Activated CD4-positive, alpha-beta T cell treated with anti-CD3 and anti-CD28 coated beads for 48 hours (primary cell): ENCODE measurements at places on chromosomes 16 and 17.

- no peak for DNase-seq
Measured at GRCh38 chr16:77689971-77690370, 32.3 kb upstream of the NUDT7 start.

DNA sequence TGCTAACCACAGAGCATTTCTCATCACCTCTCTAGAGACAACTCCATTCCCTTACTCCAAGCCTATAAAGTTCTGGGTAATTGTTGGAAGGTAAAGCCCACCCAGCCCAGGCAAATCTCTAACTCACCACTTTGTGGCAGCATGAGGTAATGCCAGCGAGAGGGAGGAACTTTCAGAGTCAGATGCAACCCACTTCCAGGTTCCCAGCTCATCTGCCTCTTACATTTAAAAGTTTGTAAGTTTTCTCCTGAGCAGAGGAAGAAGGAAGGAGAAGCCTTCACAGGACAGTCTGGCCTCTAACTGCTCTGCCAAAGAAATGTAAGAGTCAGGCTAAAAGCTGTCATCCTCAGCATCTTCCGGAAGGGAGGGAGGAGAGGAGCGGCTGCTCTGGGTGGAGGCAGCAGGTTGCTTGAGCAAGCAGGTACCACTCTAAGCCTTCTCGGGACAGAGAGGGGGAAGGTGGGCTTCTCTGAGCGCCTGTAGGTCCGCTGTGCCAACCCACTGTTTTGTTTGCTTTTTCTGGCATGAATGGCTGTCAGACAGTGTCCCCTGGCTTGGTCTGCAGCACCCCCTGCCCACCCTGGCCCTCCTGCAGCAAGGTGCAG, 1.0 kb downstream of the ZNF319 start:
- peak; percentile 47 for DNase-seq

GRCh38 chr17:12180644-12181261, 160.1 kb downstream of the MAP2K4 start:
- DNase-seq: peak; percentile 33

GRCh38 chr16:50114357-50115129, 38.6 kb upstream of the TENT4B start:
- no peak for DNase-seq

DNA sequence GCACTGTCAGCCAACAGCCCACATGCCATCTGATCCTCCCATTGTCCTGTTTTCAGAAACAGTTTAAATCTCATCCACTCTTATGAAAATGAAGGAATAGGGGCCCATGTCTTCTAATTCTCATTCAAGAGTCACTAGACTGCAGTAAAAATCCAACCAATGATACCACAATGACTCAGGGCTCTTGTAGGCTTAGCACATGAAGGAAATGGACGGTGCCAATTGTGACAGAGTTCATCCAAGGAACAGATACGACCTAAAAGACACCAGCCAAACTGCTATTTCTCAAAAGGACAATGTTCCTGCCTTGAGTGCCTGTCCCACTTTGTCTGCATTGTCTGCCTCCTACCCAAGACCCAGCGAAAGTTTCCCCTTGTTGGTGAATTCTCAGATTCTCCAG, 204.8 kb upstream of the COX10 start:
- no peak for DNase-seq

- no peak for DNase-seq
Measured at GRCh38 chr17:29469276-29469675, 79.1 kb downstream of the TAOK1 start.

DNA sequence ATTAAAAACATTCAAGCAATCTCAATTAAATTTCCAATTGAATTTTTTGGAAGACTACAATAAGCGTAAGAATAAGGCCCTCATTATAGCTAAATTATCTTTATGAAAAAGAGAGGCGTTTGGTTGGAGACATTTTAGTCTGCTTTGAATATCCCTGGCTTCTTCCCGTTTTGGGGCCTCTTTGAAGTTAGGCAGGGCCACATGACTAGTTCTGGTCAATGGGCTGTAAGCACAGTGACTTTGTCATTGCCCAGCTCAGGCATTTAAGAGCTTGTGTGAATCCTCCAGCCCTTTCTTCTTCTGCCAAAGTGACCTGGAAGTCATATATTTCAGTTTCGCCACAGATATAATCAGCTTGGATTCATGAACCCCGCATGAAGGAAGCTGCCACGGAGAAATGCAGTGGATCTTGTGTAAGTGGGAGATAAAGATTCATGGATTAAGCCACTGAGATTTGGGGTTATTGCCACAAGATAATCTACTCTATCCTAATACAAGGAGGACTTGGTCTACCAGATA, 21.7 kb upstream of the UBTF start:
- DNase-seq: no peak

- no peak for DNase-seq
Measured at GRCh38 chr17:44221862-44222111, 2.3 kb upstream of the UBTF start.

DNA sequence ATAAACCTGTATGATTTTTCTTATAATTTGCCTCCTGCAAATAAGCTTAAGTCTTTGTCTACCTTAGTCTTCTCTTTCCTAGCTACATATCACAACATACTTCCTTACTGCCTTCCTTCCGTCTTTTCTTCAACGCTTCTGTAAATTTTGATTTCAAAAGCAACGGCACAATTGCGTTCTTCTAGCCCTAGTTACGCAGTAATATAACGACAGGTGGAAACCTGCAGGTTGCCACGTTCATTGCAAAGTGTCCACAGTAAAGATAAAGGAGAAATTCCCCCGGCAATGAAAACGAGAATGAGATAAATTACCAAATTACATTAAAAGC, 546 bp upstream of the PSMD7 start:
- no peak for DNase-seq

GRCh38 chr17:40454613-40454995, 11.4 kb downstream of the IGFBP4 start:
- DNase-seq: no peak

- no peak for DNase-seq
Measured at GRCh38 chr16:21242756-21243155, 9.3 kb downstream of the ANKS4B start.

- no peak for DNase-seq
Measured at GRCh38 chr16:24854607-24855171, 8.9 kb downstream of the SLC5A11 start.

- no peak for DNase-seq
Measured at GRCh38 chr17:72409405-72410002, 288.7 kb downstream of the SOX9 start.

GRCh38 chr16:2692948-2693651, 10.8 kb downstream of the KCTD5 start:
- DNase-seq: no peak

DNA sequence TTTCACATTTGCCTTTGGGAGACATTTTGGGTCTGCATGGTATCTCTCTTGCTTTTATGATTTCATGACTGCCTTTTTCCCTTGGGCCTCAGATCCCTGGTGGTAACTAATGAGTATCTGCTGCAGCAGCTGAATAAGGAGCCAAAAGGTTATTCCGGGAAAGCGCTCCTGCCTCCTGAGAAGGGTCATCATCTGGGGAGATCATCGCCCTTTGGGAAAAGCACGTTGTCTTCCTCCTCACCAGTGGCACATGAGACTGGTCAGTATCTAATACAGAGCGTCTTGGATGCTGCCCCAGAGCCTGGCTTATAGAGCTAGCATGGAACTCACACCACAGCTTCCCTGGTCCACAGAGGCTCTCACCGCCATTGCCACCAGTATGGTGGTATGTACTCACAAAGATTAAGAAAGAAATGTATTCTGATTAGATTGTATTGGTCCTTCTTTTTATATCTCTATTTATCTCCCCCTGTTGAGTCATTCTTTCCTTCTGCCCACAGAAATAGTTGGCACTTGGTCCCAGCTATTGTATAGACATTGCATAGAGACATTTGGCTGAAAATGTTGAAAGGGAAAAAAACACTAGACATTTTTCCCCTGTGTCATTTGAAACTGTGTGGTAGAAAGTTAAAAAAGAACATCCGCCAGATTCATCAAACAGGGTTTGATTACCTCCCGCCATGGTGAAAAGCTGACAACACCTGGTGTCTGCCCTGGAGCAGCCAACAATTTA, 8.4 kb downstream of the TPPP3 start:
- no peak for DNase-seq

DNA sequence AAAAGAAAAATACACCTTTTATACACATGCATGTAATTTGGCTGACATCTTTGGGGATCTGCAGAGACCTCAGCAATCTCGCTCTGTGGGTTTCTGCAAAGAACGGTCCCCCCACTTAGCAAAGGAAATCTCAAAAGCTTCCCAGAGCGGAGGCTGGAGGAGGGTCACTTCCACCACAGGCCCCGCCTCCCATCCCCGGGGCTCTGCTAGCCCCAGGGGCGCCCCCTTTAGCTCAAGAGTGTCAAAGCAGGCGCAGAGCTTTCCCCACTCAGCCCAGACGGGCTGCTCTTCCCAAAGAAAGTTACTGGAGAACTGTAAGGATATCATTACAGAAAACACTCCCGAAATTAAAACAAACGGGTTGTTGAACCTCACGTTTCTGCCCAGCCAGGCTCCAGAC, 11.4 kb downstream of the SLC13A5 start:
- DNase-seq: peak; percentile 67

DNA sequence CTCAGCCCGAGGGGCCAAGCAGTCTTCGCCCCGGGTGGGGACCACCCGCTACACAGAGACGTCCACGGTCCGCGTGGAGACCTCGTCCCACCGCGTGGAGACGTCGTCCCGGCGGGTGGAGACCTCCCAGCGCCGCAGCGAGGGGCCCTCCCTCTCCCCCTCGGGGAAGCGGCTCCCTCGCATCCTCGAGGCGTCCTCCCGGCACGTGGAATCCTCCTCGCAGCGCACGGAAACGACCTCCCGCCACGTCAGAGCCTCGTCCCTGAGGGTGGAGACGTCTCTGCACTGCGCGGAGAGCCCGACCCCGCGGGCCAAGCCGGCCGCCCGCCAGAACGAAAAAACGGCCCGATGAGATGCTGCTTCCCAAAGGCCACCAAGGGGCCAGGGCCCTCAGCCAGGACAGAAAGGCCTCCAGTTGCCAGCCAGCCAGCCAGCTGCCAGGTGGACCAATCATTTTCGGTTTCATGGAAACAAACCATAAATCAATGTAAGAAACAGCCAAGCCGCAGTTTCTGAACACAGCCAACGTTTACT, 424 bp downstream of the C17orf100 start:
- peak; percentile 58 for DNase-seq

DNA sequence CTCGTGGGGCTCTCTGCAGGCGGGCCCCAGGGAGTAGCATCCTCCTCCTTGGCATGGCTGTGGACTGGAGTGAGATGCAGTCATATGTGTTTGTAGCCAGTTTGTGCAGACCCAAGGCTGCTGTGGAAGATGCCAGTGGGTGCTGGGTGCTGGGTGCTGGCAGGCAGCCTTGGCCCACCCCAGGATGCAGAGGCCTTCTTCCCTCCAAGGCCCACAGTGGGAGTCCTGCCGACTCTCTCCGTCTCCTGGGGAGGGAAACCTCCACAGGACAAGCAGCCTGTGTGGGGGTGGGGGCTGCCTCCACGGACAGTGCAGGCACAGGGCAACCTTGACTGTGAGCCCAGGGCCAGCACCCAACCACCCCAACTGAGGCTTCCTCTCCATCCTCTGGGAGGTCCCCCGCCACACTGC, 13.8 kb upstream of the TMEM92 start:
- no peak for DNase-seq

- DNase-seq: no peak
Measured at GRCh38 chr17:44672479-44673093, 16.3 kb downstream of the MEIOC start.

DNA sequence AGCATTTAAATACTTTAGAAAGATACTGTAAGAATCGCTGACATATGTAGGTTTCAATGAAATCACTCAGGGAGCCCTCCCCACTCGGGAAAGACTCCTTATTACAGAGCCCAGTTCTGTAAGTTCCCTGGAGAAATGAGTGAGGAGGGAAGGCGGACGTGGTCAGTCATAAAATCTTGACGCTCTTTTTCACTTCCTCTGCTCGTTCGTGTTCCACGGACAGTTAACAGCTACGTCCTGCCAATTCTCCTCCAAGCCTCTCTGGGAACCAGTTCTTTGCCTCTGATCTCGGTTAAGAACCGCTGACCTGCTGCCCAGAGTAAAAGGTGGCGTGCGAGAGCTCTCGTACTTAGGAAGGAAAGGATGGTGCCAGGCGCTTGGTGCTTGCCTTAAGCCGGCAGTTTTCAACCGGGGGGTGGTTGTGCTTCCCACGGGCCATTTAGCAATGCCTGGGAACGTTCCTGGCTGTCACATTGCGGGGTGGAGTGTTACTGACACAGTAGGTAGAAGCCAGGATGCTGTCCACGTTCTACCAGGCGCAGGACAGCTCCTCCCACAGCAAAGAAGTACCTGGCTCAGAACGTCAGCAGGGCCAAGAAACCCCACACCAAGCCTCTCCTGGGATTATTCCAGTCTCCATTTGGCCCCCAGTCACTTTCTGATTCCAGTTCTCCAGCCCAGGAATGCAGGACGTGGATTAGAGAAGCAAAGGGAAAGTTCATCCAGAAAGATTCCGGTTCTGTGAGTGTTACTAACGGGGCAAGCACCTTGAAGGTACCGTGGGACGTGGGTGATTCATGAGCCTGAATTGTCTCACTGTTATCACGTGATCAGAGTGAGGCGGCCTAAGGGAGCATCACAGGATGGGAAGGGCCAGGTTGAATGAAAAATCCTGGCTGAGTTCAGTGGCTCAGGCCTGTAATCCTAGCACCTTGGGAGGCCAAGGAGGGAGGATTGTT, 87.7 kb downstream of the MRM3 start:
- DNase-seq: no peak

DNA sequence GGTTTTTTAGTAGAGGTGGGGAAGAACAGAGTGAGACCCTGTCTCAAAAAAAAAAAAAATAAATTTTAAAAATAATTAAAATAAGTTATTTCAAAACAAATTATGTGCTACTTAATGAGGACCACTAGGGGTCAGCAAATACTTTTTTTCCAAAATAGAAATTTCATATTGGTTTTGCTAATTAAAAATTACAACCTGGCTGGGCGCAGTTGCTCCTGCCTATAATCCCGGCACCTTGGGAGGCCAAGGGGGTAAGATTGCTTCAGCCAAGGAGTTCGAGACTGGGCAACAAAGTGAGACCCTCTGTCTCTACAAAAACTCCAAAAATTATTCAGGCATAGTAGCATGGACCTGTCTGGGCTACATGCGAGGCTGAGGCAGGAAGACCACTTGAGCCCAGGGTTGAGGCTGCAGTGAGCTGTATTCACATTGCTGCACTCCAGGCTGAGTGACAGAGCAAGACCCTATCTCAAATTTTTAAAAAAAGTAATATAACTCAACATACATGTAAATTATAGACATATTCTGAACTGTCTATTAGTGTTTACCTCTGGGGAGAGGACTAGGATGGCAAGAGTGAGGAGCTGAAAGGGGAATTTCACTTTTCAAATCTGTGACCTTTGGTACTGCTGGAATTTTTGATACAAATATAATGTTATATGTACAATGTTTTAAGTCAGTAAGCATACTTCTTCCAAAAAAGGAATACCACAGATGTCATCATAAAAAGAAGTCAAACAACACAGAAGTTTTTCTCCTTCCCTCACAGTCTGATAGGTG, 8.1 kb downstream of the MEIOB start:
- no peak for DNase-seq

- no peak for DNase-seq
Measured at GRCh38 chr17:41416479-41416878, 7.9 kb downstream of the KRT37 start.

GRCh38 chr16:11020792-11021551, 76.6 kb downstream of the CLEC16A start:
- no peak for DNase-seq
